ENCODE measurements at places on chromosomes 1 and 21.

- DNase-seq = no peak
Observed at GRCh38 chr21:34926803-34927467, 122.2 kb downstream of the RUNX1 start.

- no peak for DNase-seq
Observed at GRCh38 chr1:51649593-51650091, 32.8 kb downstream of the OSBPL9 start.

GRCh38 chr1:46166521-46167462 is 8.1 kb upstream of the TSPAN1 start:
- DNase-seq = no peak

- no peak for DNase-seq
Observed at GRCh38 chr1:73800376-73800775, 397.6 kb downstream of the LRRIQ3 start.

- no peak for DNase-seq
Observed at GRCh38 chr1:112054510-112054909, 65.0 kb upstream of the KCND3 start.

GRCh38 chr1:182338806-182339370 is 52.7 kb downstream of the GLUL start:
- DNase-seq = no peak

DNA sequence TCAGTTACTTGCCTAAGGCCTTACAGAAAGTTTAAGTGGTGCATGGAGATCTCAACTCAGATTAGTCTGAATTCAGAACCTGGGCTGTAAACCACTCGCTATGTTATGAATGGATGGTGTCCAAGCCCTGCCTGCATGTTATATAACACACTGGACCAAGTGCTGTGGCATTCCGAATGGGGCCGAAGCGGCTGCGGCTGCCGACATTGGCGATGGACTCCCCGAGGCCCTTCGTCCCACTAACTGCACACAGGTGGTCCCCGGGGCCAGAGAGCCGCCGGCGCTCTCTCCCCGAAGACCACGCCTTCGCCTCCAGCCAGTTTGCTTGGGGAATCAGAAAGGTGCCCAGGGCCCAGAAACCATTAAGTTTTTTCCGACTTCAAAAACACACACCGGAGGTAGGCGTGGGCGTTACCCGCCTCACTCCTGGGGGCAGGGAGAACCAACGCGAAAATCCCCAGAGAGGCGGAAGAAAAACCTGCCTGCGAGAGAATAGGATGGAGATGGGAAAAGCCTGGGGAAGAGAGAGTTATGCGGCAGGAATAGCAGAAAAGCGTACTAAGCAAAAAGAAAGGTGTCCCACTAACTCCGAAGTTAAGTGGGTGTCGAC is 579 bp upstream of the TENT5C start:
- DNase-seq = no peak

DNA sequence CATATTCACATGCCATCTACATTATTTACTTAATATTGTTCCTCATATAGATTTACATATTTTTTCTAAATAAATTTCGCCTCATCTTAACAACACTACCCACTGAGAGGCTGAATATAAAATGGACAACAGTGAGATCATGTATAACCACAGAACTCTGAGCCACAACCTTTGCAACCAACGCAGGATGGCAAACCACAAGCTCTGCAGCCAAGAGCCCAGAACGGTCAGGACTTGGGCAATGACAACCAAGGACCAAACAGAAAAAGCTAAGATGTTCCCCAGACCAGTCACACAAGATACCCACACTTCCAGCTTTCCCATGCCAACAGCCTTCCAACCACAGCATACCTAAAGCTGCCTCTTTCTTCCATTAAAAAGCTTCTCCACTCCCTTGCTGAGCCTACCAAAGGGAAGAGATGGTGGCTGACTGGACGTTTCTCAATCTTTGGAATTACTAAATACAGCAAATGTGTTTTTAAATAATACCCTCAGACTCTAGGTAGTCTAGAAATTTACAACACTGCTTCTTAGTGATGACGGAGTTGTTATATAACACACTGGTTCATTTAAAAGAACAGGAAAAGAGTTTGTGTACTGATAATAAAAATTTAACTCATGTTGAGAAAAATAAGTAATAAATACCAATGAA is 117.9 kb downstream of the AKT3 start:
- DNase-seq = no peak

GRCh38 chr1:204927673-204928641 is 57.3 kb downstream of the NFASC start:
- no peak for DNase-seq

GRCh38 chr1:56218023-56218422 is 361.3 kb downstream of the PLPP3 start:
- DNase-seq = no peak

DNA sequence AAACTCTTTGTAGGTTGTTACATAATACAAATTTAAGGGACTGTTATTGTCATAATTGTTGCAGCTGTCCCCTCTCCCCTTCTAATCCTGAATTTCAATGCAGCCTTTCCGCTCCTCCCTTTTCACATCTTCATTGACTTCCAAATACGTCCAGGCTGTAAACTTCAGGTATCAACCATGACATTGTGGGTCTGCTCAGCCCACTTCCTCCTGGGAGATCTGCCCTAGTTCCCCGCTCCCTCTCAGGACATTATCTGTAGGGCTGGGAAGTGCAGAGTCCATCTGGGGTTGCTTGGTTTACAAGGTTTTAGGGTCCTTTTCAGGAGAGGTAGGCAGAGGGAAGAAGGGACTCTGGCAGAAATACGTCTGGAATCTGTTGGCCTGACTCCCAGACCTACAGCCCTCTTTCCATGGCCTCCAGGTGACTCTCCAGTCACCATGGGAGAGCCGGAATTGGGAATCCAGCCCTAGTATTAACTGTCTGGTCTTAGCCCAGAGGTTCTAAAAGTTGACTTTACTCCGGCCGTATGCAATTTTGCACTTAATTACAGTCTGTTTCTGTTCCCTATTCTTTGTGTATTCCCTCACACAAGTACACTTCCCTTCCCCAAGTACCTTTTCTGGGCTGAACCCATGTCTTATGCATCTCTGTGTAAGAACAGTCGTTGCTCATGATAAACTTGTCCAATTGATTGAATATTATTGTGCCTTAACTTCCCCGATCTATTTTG is 4.7 kb upstream of the DENND2D start:
- DNase-seq = no peak

DNA sequence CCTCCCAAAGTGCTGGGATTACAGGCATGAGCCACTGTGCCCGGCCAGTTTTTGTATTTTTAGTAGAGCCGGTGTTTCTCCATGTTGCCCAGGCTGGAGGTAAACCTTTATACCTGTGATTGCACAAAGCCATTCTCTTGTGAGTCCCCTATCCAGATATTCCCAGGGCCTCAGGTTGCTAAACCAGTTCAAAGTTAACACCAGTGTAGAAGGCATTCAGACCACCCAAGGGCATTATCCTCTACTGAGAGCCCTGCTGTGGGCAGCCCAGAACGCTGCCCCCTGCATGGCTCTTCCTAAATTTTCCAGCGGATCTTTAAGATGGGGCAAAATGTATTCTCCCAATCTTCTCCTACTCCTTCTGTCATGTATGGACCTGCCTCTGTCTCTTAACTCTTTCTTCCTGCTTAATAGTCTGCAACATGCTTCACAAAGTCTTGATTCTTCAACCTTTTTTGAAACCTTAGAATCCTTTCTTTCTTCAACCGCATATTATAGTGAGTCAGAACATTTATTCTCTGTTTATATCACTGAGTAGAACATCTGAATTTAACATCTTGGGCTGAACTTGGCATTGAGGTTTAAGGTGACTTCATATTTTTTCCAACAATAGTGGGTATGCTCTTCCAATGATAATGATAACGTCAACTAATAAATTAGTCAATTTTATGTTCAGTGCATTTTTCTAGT is 36.0 kb downstream of the UBE4B start:
- DNase-seq = no peak

DNA sequence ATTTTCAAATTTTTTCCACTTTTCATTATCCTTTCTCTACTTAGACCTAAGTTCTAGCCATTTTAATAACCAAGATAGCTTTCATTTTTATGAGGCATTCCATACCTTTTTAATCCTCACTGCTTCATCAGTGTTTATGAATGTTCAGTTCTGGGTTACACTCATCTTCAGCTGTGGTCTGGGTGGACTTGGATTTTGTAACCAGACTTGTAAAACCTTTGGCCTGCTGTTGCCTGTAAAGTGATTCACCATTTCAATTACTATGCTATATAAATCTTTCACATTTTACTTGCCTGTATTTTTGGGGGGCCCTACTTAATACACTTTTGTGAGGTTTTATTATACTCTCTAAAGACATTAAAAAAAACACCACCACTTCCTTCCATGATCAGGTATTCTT is 46.2 kb downstream of the USP25 start:
- DNase-seq = no peak

GRCh38 chr1:71438626-71439025 is 357.8 kb upstream of the ZRANB2 start:
- DNase-seq = no peak

DNA sequence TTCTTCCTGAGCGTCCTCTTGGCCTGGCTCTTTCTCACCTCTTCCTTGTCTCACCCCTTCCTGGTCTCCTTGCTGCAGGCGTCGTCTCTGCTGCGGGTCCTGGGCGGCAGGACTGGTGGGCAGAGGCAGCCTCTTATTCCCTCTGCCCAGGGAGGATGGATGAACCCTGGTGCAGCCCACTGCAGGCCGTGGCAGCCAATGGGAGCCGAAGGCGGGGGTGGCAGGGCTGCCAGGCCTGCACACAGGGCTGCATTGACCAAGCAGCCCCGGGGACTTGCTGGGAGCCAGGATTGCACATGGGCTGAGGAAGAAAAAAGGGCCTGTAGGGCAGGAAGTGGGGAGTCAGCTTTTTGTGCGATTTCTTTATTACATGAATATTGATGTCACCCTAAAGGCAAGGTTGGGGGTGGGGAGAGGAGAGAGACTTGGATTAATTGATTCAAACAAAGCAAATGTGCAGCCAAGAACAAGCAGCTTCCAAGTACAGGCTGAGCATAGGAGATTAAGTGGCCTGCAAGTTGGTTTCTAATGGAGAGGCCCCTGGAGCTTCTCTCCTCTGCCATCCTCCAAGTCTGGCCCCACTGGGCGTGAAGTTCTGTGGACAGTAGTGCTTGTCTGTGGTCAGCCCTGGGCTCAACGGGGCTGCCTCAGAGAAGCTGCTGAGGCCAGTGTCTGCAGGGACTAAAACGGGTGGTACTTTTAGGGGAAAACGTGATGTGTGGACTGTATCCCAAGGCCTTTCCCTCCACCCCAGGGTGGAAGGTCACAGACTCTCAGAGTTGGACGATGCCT is at the start of gene S100B:
Gene S100B, minus strand, starts transcription at position 108 of the 792 bp plus-strand sequence. CDS start 2,667 bp downstream, outside the sequence.
- DNase-seq = no peak

GRCh38 chr1:212600980-212601379 is 7.6 kb upstream of the ATF3 start:
- no peak for DNase-seq

GRCh38 chr1:3954170-3955169 is 54.4 kb upstream of the C1orf174 start:
- DNase-seq = no peak

- no peak for DNase-seq
Observed at GRCh38 chr1:163959622-163960021, 599.4 kb upstream of the PBX1 start.

DNA sequence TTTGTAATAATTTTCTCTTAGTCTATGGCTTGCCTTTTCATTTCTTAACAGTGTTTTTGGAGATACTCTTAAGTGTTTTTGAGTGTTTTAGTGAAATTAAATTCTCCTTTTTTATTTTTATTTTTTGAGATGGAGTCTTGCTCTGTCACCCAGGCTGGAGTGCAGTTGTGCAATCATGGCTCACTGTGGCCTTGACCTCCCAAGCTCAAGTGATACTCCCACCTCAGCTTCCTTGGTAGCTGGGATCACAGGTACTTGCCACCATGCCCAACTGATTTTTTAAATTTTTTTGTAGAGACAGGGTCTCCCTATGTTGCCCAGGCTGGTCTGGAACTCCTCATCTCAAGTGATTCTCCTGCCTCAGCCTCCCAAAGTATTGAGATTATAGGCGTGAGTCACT is 240.3 kb downstream of the PLPP3 start:
- DNase-seq = no peak

DNA sequence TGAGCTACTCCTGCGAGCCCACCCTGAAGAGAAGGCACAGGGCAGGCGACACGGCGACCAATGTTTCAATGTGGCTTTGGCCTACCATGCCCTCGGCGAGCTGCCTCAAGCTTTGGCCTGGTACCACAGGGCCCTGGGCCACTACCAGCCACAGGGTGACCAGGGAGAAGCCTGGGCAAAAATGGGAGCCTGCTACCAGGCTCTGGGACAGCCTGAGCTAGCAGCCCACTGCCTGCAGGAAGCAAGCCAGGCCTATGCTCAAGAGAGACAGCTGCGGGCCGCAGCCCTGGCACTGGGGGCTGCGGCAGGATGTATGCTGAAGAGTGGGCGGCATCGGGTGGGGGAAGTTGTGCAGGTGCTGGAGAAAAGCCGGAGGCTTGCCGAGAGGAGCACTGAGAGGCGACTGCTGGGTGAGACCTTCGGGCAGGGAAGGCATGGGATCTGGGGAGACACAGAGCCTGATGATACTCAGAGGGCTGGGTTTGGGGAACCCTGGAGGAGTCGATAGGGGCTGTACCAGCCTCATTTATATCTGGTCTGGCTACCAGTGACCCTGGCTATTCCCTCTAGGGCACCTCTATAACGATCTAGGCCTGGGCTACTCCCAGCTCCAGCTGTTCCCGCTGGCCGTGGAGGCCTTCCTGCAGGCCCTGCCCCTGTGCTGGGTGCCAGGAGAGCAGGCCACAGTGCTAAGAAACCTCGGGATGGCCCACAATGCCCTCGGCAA is 2.3 kb downstream of the TTC24 start:
- peak; percentile 29 for DNase-seq

DNA sequence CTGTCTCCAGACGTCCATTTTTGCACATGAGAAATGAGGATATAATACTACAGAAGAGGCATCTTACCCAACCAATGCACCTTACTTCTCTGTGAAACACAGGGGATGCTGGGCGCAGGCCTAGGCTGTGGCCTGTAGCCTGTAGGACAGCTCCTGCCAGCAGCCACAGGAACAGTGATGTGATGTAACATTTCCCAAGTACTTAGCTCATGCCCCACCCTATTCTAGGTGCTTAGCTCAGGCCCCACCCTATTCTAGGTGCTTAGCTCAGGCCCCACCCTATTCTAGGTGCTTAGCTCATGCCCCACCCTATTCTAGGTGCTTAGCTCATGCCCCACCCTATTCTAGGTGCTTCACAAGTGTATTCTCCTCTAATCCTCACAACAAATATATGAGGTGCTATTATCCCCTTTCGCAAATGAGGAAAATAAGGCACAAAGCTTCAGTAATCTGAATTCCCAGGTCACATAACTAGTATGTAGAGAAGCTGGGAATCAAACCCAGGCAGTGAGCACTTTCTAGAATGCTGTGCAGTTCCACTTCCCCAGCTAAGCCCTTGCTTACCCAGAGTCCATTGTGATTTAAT is 4.6 kb upstream of the NAXE start:
- no peak for DNase-seq

GRCh38 chr1:217605390-217605789 is 25.5 kb downstream of the GPATCH2 start:
- DNase-seq = no peak
